ENCODE measurements at places on chromosomes 4 and X.
A peak's percentile ranks its signal among the peaks of the same experiment; 100 is the strongest.

DNA sequence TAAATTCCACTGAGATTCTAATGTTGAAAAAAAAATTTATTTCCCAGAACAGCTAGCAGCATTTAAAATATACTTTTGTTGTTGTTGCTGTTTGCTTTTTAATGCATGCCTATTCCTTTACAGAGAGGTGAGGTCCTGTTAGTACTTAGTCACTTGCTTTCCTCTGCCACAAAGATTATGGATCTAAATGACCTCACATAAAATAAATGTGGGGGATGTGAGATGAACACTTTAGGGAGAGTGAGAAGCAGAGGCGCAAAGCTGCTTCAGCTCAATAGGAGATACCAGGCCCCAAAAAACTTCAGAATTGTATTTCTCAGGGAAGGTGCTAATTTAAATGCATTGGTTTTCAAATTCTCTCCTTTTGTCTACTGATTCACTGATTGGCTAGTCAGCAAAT lies 4.0 kb downstream of the LDB2 start:
- DNase-seq = peak; percentile 42

GRCh38 chrX:3380603-3381002 lies 34.2 kb upstream of the MXRA5 start:
- DNase-seq = no peak

DNA sequence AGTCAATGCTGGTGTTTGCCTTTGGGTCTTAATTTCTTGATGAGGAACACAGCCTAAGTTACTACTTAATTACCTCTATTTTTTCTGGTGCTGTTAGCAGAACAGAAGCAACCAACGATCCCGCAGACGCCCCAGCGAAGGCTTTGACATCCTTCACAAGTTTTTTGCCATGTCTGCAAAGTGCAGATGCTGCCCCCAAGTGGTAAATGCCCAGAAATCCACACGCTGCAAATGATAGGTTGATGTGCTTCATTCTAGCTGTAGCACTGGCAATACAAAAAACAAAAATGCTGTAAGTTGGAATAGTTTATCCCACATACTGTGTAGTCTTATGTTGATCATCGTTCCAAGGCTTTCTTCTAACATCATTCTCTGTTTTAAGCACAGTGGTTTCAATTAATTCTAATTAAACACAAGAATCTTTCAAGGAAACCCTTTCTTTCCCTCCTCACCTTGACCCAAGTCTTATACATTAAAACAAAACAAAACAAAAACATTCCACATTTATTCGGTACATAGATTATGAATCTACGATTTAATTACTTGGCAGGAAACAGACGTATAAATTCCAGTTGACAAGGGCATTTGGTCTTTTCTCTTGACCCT lies 1.2 kb downstream of the PNPLA4 start:
- DNase-seq = peak; percentile 79

- DNase-seq = no peak
These were observed 110.3 kb downstream of the HMX1 start for GRCh38 chr4:8761167-8761823.

GRCh38 chr4:103774326-103774825 lies 54.6 kb upstream of the TACR3 start:
- no peak for DNase-seq

GRCh38 chr4:128452415-128452814 lies 164.8 kb upstream of the PGRMC2 start:
- no peak for DNase-seq

- DNase-seq = no peak
These were observed 201.4 kb downstream of the SPOCK3 start for GRCh38 chr4:167032871-167033270.

- no peak for DNase-seq
These were observed at the start of gene PSAPL1 for GRCh38 chr4:7434766-7435150. TSS of gene PSAPL1 (minus strand) at chr4:7434930. CDS start at chr4:7434879, 51 bp downstream.

DNA sequence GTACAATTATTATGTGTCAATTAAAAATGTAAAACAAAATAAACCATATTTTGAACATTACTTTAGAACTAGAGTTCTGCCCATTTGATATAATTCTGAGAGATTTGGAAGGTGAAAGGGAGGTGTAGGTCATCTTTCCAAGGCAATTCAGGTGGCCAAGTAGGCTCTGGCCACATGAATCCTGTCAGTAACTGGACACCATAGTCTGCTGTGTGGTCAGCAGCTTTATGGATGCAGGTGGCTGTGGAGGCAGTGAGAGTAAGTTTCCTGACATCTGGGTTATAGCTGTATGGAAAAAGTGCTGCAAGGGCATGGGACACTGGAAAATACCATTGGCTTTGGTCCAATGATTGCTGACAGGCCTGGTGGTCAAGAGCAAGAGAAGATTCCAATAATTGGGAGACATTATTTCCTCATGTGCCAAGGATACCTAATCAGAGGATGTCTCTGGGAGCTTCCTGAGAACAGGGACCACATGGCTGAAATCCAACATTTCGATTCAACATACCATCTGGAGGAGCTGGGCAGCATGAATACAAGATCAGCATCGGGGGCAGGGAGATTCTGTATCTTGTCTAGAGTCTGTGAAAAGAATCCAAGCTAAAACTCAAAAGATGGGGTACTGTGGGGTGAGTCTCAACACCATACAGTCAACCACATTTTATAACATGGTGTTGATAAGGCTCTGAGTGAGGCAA lies 523.1 kb downstream of the MID1IP1 start:
- no peak for DNase-seq

- DNase-seq = no peak
These were observed 1.3 kb downstream of the INPP4B start for GRCh38 chr4:142844782-142845181.

- peak; percentile 50 for DNase-seq
These were observed 559.7 kb upstream of the FAT1 start for GRCh38 chr4:187283201-187283955.

DNA sequence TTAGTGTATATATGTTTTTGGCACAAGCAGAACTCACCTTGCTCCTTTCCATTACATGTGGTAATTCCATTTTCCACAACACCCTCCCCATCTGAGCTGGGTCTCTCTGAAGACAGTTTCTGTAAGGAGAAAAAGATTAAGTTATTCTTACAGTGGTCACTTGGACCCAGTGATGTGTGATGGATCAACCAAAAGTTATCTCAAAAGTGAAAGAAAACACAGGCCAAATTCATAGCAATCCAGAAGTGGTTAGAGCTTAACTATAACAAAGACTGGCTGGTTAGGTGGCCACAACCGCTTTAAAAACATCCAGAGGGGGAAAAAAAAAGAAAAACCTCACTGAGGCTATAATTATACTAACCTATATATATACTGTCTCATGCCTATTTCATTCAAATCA lies 123.7 kb downstream of the AFAP1 start:
- DNase-seq = no peak

- peak; percentile 83 for DNase-seq
These were observed 9.7 kb upstream of the SRD5A3 start for GRCh38 chr4:55336138-55337034.

DNA sequence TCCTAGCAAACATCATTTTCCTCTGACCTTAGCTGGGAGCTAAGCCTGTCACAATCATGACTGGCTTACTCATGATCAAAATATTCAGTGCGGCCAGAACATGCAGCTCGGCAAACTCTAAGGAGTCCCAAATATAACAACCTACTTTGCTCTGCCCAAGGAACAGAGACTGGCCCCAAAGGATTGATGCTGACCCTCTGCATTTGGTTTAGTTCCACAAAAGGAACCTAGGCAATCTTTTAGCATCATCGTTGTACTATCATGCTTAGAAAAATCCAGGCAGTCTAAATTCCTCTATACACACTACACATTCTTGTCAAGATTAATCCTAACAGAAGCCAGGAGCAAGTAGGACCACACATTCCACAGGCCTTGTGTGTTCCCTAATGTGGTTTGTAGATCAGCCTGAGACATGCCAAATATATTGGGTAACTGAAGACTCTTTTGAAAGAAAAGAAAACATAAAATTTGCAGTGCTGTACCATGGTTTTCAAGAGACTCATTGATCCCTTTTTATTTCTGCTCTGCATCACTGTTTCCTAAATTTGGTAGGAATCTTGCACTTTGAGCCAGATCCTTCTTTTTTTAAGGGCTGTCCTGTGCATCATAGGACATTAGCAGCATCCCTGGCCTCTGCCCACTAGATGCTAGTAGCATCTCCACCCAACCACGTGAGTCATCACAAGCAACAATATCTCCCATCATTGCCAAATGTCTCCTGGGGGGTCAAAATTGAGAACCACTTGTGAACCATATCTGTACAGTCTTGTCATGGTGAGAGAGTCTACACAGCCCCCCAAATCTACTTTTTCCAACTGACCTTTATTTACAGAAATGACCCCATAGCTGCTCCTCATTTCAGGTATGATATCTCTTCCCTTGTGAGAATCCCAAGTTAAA lies 17.6 kb upstream of the CC2D2A start:
- no peak for DNase-seq

DNA sequence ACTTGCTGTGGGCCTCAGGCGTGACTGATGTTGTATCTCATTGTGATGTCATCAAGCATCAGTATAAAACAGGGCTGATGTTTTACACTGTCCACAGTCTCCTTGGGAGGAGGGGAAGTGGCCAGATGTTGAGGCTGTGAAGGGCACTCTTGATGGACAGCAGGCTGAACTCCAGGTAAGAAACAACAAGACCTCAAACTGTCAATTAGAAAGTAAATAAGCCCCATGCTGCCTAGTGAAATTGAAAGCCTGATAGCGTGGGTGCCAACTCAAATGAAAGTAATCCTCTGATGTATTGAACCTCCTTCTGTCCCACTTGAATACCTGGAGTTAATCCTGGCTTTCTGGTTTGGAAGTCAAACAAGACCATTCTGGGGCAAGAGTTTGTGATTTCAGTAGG lies 19.7 kb downstream of the VSIG1 start:
- no peak for DNase-seq

- no peak for DNase-seq
These were observed 41.0 kb downstream of the IRF2 start for GRCh38 chr4:184433258-184433892.

DNA sequence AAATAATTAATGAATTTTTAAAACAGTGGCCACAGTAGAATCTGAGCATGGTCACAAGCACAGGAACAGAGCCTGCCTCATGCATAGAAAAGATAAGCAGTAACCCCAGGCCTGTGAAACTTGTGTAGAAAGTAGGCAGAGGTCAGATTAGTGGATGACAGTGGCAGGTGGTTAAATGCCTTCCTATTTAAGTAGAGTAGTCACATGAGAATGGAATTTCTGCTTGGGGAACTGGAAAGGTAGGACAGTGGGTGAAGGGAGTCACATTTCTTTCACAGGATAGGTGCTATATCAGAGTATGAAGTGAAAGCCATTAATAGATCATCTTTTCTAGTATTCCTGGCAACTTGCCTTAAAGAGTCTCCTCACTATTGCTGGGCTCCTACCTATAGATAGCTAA lies 34.9 kb upstream of the ASB12 start:
- DNase-seq = no peak

DNA sequence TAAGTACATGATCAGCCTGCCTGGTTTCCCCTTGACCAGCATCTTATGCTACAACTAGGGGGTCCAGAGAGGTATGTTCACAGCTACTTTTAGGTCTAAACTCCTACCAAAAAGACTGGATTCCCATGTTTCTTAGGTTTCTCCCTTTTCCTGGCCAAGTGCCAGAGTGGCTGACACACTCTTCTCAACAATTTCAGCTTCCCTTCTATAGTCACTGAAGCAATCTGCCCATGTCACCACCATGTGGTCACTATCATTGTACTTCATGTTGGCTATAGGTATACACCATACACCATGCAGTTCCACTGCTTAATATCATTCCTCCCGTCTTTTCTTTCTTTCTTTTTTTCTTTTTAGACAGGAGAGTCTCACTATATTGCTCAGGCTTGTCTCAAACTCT lies 66.9 kb downstream of the KLHL13 start:
- DNase-seq = peak; percentile 57

DNA sequence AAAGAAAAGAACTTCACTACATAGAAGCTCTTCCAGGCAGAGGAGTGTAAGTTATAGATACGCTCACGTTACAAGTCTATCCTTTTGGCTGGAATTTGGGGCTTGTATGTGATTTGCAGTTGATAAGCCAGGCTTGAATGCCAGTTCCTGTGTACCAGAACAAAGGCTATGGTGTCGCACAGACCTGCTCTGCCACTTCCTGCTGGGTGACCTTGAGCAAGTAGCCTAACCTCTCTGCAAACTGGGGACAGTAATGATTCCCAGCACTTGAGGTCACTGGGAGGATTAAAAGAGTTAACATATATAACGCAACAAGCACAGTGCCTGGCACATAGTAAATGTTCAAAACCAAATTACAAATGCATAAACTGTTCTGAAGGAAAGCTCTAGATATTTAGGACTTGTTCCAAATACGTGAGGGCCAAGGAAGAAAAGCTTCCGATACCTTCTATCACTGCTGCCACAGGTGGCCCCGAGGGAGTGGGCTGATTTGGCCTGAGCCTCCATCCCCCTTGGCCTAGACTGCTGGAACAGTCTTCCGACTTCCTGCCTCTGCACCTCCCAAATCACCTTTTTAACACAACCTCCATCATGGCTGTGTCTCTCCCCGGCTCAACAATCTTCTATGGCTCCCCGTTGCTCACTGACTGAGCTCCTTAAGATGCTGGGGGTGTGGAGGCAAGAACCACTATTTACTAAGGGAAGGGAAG lies 1.3 kb upstream of the SOWAHD start:
- DNase-seq = no peak

DNA sequence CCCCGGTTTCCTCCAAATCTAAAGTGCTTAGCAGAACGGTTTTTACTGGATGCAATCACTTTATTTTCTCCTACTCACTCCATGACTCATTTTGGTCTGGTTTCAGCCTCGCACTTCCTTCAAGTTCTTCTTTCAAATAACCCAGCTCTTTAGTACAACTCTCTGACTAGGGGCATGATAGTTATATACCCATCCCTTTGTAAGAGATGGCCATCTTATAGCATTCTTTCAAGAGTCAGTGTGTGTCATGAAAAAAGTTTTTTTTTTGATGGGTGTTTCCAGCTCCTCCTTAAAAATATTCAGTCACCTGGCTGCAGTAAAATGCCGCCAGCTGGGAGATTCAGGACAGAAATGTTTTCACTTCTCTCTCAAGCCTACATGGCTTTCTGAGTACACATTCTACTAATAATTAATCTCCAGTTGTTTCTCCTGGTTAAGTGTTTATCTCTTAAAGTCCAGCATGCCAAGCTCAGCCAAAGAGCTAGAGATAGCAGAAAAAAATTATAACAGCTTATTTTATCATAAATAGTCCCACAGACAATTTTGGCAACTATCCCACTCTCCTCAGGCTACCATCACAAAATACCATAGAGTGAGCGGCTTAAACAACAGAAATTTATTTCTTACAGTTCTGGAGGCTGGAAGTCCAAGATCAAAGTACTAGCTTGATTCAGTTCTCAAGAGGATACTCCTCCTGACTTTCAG lies 139.3 kb downstream of the GASK1B start:
- peak; percentile 62 for DNase-seq

DNA sequence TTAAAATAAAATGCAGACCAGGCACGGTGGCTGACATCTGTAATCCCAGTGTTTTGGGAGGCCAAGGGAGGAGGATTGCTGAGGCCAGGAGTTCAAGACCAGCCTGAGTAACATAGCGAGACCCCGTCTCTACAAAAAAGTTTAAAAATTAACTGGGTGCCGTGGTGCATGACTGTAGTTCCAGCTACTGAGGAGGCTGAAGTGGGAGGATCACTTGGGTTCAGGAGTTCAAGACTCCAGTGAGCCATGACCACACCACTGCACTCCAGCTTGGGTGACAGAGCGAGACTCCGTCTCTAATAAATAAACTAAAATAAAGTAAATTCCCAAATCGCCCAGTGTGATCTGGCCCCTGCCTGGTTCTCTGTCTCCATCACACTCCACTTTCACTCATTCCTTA lies 43.7 kb downstream of the TENM3 start:
- no peak for DNase-seq

- no peak for DNase-seq
These were observed 44.3 kb upstream of the PPP2R2C start for GRCh38 chr4:6516762-6517161.

GRCh38 chrX:17923546-17923945 lies 62.4 kb upstream of the RAI2 start:
- peak; percentile 36 for DNase-seq
